ENCODE measurements at places on chromosomes 6 and 20. TPM values are rescaled to one million over a fixed set of nuclear protein-coding genes. Genes with fewer than 3 reads are reported as not detected.

The MICAL1 gene
- 120 TPM for total RNA-seq

The MYLK2 gene
- total RNA-seq, result not detected

GRCh38 chr6:12354499-12354898, 64.3 kb downstream of the EDN1 start:
- H3K4me1 ChIP-seq, result peaks cover 23% of the 10 kb centered on the region
- H3K27me3 ChIP-seq, result no peaks in the 10 kb centered on the region
- no peak overlapping the region for H3K27ac ChIP-seq
- H3K4me3 ChIP-seq, result no peak overlapping the region
- DNase-seq, result no peak

- no peak for DNase-seq
- no peaks in the 10 kb centered on the region for H3K4me1 ChIP-seq
- H3K36me3 ChIP-seq, result no peaks in the 10 kb centered on the region
- no peak overlapping the region for H3K27ac ChIP-seq
- no peaks in the 10 kb centered on the region for H3K27me3 ChIP-seq
Observed at GRCh38 chr6:120056085-120056484, 706.5 kb upstream of the MAN1A1 start.
